Nasal cavity respiratory epithelium epithelial cell of viscerocranial mucosa (primary cell): ENCODE measurements at places on chromosomes 1 and 21. TPM values are rescaled to one million over a fixed set of nuclear protein-coding genes. Genes with fewer than 3 reads are reported as not detected.

Gene MRPL55
- total RNA-seq: 57.6 and 66.3 TPM in 2 replicates

Gene ZDHHC18
- 7.5 and 18.6 TPM in 2 replicates for total RNA-seq

Gene TMEM269
- total RNA-seq: 0.07 and 0.34 TPM in 2 replicates

Gene LINGO4
- not detected in 2 replicates for total RNA-seq

Gene PCBP3
- 0.21 TPM in 1 of 2 replicates, not detected in the other for total RNA-seq
